ENCODE measurements at places on chromosomes 13 and 19. TPM values are rescaled to one million over a fixed set of nuclear protein-coding genes. Genes with fewer than 3 reads are reported as not detected.

Gene ZNF98
- total RNA-seq = not detected

Gene CGB1
- not detected for total RNA-seq

Gene TNFSF9
- total RNA-seq = 0.28 TPM

Gene ADGRE1
- not detected for total RNA-seq

DNA sequence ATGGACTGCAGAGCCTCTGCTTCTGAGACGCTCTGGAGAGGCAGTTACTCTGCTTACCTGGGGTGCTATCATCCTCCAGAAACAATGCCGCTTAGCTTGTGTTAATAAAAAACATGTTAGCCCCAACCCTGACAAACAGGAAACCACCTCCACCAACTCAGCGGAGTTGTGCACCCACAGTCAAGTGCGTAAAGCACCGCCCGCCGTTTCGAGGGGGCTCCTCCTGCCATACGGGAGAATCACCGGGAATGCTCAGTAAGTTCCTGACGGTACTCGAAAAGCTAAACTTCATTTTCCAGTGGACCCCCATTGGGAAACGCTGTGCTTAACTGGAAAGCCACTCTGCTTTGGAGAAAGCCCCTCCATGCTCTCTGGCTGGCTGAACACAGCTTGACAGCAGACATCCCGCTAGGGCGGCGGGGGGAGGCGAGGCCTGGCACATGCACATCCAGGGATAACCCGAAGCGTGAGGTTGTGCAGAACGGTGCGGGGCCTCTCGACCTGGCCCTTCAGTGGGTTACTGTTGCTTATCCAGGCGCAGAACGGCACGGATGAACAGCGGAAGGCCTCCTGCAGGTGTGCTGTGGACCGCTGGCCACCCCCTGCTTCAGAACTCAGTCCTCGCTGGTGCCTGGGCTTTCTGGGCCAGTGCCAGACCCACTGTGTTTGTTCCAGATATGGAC, 17.1 kb downstream of the GAS6 start:
- no peak for DNase-seq

GRCh38 chr19:45440873-45441654, 17.3 kb upstream of the ERCC1 start:
- DNase-seq = peak; percentile 49

DNA sequence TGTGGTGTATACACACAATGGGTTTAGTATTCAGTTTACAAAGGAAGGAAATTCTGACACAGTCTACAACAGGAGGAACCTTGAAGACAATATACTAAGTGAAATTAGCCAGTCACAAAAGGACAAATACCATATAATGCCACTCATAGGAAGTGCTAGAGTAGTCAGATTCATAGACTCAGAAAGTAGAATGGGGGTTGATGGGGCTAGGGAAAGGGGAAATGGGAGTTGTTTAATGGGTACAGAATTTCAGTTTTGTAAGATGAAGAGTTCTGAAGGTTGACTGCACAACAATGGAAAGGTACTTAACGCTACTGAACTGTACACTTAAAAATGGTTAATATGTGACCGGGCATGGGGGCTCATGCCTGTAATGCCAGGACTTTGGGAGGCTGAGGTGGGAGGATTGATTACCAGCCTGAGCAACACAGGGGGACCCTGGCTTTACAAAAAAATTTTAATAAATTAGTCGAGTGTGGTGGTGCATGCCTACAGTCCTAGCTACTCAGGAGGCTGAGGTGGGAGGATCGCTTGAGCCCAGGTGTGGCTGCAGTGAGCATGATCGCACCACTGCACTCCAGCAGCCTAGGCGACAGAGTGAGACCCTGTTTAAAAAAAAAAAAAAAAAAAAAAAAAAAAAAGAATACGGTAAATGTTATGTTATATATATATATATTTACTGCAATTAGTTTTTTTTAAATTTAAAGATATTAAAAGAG, 45.0 kb downstream of the SLC15A1 start:
- DNase-seq = no peak

DNA sequence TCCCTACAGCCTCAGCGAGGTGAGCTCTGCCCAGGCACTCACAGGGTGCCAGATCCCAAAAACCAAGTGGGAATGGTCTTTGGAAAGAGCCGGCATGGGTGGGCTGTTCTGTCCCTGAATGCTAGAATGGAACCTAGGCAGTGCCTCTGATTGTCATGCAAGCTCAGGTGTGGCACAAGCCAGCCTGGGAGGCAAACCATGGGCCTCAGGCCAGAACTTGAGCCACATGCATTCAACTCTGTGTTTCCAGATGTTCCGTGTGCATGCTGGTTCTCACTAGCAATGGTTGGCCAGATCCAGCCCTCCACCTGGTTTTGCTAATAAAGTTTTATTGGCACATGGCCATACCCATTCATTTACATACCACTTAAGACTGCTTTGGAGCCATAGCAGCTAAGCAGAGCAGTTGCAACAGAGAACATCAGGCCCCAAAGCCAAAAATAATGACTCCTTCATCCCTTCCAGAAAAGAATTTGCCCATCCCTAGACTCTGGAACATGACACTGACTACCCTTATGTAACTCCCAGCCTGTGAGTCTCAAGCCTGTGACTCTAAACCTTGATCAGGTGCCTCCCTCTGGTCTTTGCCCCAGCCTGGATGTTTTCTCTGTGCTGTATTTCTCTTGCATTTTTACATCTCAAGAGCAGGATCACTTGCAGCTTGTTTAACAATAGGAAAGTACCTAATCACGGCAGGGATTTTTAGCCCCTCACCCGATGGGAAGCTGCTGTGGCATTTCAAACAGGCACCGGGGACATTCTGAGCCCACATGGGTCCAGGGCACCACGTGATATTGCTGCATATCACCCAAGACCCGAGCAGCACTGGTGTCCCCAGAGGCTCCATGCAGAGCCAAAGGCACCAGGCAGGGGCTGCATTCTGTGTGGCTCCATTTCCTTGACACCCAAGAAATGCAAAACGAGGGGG, 55.4 kb upstream of the USE1 start:
- no peak for DNase-seq

DNA sequence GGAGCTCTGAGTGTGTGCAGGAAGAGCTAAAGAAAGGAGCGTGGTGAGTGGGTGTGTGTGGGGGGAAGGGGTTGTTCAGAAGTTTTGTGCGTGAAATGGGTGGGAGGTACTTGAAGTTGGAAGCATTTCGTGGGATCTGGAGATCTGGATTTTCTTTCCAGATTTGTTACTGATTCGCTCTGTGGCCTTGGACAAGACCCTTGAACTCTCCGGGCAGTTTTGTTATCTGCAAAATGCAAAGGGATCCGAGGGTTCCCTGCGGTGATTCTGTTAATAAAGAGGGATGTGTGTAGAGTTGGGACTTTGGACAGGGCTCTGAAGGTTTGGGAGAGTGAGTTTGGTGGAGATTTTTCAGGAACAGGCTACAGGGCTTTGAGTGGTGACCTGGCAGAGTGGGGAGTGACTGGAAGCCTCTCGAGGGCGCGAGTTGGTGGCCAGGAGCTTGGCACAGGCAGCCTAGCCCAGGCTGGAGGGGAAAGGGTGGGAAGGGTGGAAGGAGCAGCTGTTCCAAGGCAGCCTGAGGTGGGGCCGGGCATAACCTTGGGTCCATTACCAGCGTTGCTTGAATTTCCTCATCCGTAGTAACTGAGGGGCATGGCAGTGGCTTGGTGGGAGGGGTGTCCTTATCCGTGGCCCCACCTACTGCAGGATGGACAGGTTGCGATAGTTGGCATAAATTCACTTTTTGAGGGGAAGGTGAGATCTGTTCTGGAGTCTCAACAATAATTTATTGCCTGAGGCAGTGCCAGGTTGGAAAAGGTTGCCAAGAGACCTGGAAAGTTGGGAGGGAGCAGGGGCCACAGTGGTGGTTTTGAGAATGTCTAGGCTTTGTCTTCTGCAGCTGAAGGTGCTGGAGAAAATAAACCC, 2.1 kb downstream of the ACTN4 start:
- no peak for DNase-seq

All from neural progenitor cell (in vitro differentiated cells).